ENCODE measurements at places on chromosomes 7 and 10.

- DNase-seq: no peak
These were observed 3.4 kb upstream of the ITIH5 start for GRCh38 chr10:7670157-7670556.

- DNase-seq: no peak
These were observed 41.0 kb downstream of the CFAP46 start for GRCh38 chr10:132901351-132901750.

- no peak for DNase-seq
These were observed 427.4 kb downstream of the SORCS3 start for GRCh38 chr10:105068497-105068896.

DNA sequence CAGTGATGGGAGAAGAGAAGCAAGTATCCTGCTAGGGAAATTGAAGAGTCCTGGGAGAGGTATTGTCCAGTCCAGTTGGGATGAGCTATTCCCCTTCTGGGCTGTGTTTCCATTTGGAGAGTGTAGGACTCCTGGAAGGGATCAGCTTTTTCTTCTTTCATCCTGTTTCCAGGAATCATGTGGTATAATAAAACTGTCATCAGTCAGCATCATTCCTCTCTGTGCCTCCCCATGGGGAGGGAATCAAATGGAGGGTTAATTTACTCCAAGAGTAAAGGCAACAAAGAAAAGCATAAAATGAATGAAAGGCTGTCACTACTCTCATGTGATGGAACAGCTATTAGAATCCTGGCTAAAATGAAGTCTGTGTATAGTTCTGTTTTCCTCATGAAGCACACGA is 429.9 kb downstream of the SORCS3 start:
- no peak for DNase-seq

- DNase-seq: no peak
These were observed 2.8 kb upstream of the VDAC2 start for GRCh38 chr10:75207857-75208144.

- DNase-seq: no peak
These were observed 42.4 kb downstream of the PNLIPRP3 start for GRCh38 chr10:116470071-116470470.

- DNase-seq: no peak
These were observed 89.1 kb downstream of the STRA8 start for GRCh38 chr7:135322571-135323340.

DNA sequence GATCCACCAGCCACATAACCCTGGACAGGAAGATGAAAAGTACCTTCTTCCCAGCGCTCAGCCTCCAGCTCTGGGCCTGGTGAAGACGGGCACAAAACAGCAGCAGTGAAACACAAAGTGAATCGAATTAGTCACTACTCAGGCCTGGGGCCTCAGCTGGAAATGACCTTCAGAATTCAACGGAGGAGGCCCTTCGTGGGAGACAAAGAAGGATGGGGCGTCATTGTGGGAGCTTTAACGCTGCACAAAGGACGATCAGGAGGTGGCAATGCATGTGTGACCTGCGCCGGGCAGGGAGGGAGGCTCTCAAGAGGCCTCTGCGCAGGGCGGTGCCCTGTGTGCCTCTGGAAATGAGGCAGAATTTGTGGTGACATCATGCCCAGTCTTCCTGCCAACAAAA is 161.9 kb downstream of the DNAJB6 start:
- DNase-seq: no peak

DNA sequence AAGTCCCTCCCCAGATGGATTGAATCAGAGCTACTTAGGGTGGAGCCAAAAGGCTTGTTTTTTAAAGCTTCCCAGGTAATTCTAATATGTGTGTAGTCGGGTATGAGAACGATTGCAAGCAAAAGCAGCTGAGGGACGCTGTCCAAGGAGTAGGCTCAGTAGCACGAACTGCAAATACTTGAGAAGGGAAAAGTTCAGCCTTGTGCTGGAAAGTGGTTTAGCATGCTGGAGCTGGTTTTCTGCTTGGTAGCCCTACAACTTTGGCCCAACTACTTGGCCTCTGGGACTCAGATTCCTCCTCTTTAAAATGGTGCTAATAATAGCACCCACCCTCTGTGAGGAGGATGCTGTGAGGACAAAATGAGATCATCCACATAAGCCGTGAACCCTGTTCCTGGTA is 76.2 kb downstream of the AHR start:
- DNase-seq: no peak

- no peak for DNase-seq
These were observed 127.9 kb downstream of the CPED1 start for GRCh38 chr7:121116396-121116795.

- DNase-seq: no peak
These were observed 355.6 kb downstream of the RNLS start for GRCh38 chr10:88227342-88228018.

- no peak for DNase-seq
These were observed 19.7 kb downstream of the SUFU start for GRCh38 chr10:102523250-102524029.

GRCh38 chr7:55212838-55213237 is 152.3 kb upstream of the LANCL2 start:
- DNase-seq: no peak

DNA sequence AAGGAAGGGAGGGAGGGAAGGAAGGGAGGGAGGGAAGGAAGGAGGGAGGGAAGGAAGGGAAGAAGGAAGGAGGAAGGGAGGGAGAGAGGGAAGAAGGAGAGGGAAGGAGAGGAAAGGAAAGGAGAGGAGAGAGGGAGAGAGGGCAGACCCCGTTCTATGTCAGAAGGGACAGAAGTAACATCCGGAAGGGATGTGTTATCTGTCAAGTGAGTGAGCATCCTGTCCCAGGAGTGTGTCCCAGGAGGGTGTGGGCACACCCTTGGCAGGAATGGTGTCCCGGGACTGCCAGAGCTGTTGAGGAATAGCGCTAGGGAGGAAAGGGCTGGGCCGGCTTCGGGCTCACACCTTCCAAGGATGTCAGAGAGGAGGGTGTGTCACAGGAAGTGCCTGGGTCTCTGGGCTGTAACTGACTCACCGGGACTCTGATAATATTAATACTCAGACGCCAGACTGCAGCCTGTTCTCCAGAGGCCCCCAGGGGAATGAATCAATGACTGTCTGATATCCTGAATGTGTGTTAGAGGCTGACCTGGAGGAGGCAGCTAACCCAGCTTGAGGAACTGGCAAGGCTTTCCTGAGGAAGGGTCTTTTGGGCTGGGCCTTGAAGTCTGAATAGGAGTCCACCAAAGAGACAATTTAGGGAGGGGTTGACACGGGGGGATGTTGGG is 125.6 kb upstream of the TNRC18 start:
- no peak for DNase-seq

DNA sequence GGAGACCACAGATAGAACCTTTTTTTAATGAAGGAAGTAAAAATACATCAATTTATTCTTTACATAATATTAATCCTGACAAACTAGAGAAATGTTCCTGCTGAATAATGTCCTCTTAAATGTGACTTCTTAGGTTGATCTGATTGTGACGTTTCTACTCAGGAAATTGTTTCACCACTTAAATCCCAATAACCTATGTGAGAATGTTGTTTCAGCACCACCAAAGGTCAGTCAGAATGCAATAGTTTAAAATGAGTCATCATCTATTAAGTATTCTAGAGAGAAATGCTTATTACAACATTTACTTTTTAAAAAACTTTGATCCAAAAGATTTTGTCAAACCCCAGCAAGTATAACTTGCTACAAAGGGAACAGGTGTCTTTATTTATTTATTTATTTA is 155.4 kb upstream of the CACNA2D1 start:
- DNase-seq: no peak

DNA sequence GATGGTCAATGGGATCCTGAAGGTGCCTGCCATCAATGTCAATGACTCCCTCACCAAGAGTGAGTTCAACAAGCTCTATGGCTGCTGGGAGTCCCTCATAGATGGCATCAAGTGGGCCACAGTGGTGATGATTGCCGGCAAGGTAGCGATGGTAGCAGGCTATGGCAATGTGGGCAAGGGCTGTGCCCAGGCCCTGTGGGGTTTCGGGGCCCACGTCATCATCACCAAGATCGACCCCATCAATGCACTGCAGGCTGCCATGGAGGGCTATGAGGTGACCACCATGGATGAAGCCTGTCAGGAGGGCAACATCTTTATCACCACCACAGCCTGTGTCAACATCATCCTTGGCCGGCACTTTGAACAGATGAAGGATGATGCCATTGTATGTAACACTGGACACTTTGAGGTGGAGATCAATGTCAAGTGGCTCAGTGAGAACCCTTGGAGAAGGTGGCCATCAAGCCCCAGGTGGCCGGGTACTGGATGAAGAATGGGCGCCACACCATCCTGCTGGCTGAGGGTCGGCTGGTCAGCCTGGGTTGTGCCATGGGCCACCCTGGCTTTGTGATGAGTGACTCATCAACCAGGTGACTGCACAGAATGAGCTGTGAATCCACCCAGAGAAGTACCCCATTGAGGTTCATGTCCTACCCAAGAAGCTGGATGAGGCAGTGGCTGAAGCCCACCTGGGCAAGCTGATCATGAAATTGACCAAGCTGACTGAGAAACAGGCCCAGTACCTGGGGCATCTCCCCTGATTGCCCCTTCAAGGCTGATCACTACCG is 63.0 kb upstream of the ANTXRL start:
- no peak for DNase-seq

- no peak for DNase-seq
These were observed at the start of gene CALML3 for GRCh38 chr10:5524641-5525560. CALML3 (plus strand) TSS chr10:5524961; CDS start chr10:5525086, 125 bp downstream.

DNA sequence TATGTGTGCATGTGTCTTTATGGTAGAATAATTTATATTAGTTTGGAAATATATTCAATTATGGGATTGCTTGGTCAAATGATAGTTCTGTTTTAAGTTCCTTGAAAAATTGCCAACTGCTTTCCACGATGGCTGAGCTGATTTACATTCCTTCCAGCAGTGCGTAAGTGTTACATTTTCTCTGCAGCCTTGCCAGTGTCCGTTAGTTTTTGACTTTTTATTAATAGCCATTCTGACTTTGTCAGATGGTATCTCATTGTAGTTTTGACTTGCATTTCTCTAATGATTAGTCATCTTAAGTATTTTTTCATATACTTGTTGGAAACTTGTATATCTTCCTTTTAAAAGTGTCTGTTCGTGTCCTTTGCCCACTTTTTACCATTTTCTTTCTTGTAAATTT is 434.2 kb upstream of the POT1 start:
- no peak for DNase-seq

GRCh38 chr10:119001717-119002500 is 27.6 kb upstream of the NANOS1 start:
- DNase-seq: no peak

DNA sequence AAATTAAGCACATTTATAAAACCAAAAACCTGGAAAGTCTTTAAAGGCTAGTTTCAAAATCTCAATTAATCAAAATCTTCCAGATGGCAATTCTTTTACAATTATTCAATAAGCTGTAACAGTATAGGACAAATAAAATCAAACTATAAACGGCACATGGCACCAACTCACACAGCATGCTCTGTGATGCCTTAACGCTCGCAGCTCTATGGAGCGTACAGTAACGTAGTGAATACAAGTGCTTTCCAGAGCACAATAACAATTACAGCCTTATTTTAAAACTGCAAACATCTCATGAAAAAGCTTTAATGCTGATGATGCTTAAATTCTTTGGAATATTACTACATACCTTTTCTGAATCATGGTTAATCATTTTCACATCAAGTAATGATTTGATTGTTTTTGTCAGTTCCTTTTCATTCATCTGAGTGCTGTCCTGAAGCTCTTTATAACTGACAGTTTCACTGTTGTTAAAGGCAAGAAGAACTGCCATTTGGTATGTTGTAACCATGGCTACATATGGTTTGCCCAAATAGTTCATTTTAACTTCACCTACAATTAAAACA is 74.2 kb downstream of the CUL2 start:
- DNase-seq: no peak

DNA sequence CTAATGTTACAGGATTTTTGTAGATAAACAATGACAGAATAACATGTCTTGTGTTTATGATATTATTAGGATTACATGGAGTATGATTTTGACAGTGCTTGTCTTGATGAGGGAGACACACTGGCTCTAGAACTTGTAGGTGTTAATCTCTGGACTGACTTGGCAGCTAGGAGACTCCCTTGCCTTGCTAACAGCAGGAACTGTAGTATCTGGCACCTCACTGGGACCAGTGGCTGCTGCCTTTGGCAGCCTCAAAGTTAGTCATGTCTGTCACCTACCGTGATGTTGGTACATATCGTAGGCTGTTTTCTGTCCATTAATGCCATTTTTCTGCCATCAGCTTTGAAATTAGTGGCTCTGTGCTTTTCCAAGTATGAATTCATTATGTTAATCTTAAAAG is 261.5 kb downstream of the CDK14 start:
- DNase-seq: no peak

- DNase-seq: no peak
These were observed 45.3 kb downstream of the JAZF1 start for GRCh38 chr7:28135315-28135714.

GRCh38 chr7:139635526-139636302 is 112.2 kb downstream of the CLEC2L start:
- peak; percentile 51 for DNase-seq

DNA sequence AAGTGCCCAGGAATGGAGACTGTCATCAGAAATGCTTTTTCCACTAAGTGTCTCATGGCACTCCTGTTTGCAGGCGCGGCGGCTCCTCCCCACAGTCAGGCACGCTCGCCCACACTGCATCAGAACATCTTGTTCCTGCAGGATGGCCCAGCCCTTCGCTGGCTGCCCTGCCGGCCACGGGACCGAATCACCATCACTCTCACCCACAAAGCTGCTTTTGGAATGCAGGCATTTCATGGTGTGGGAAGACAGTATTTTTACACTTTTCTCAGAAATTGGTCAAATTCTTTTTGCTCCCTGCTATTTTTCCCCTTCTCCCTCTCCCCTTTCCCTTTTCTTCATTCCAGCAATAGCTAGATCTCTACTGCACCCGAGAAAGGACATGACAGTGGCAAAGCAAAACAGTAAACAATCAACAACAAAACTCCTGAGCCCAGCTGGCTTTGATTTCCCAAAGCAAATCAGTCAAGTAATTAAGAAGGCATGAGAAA is 176.1 kb upstream of the TNS3 start:
- DNase-seq: no peak

- no peak for DNase-seq
These were observed 171.3 kb upstream of the ITGB1 start for GRCh38 chr10:33129141-33129995.

- DNase-seq: no peak
These were observed 9.2 kb upstream of the LRRN3 start for GRCh38 chr7:111081546-111082267.

GRCh38 chr7:50939021-50939420 is 156.3 kb upstream of the GRB10 start:
- no peak for DNase-seq

GRCh38 chr10:51421853-51422252 is 277.5 kb downstream of the CSTF2T start:
- DNase-seq: no peak

- no peak for DNase-seq
These were observed 1.9 kb downstream of the VTI1A start for GRCh38 chr10:112448888-112449287.

- no peak for DNase-seq
These were observed 28.4 kb downstream of the ENTPD1 start for GRCh38 chr10:95784279-95784913.
